Cardiac fibroblast (primary cell): ENCODE measurements at places on chromosomes 4 and X.

GRCh38 chr4:127856196-127856812, 24.4 kb upstream of the PLK4 start:
- DNase-seq = no peak

DNA sequence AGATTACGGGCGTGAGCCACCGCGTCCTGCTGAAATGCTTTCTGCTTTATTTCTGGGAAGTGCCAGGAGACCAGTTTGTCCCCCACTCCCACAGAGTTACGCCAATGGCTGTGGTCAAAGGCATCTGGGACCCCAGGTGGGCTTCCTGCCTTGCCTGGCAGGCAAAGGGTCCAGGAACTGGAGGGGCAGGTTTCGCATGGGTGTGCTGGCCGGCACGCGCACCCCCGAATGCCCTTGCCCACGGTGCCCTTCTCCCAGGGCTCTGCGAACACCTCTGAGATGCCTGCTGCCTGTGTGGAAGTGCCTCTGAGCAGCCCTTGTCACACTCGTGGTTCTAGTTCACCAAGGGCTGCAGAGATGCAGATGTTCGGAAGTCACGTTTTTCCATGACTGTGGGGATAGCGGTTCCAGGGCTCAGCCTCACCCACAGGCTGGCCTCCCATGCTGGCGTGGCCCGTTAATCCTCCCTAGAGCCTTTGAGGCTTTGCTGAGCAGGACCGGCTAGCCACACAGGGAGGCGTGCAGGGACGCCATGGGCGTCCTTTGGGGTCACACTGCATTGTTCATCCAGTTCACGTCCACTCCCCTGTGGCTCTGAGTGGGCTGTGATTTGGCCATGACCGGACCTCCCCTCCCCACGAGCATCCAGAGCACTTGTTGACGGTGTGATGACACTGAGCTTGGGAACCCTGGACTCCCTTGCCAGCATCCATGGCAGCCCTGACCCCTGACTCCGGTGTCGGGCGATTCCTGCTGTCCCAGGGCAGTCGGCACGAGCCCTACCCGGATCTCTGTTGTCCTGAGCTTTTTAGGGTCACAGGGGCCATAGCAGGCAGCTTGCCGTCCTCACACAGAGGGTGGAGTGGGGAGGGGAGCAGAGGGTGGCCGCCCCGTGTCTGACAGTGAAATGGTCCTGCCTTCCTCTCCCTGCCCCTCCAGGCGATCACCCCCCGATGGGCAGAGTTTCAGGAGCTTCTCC, 12.7 kb upstream of the ADD1 start:
- DNase-seq = no peak

DNA sequence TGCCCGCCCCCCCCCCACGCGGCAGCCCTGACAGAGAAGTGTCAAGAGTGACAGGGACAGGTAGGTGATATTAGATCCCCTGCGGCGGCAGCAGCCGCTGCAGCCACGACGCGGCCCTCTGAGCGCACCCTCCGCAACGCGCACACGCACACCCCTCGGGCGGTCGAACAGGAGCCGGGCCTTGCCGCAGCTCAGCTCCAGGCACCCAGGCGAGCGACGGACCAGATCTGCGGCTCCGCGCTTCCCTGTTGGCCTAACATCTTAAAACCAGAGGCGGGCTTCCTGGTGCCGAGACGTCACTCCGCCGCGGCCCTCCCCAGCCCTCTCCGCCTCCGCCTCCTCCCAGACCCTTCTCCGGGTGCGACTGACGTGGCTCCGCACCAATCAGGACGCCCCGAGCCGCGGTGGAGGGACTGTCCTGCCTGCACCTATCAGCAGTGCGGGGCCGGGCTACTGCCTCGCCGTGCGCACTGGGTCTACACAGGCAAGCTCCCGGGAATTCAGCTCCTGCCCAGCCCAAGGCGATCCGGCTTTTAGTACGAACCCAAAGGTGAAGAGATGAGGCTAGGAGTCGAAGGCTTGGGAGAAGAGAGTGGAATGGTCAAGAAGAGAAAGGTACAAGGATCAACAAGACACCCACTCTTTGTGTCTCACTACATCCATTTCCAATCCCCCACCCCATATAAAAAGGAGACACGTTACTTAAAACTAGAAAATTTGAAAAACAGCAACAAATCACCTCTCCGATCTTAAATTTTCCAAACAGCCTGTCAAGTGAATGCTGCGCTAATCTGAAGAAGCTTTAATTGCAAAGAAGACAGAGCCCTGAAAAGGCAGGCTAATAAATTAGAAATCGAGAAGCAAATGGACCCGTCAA, at the start of gene PITX2:
Gene PITX2 (minus strand): TSS at position 237 of the 877 bp plus-strand sequence. CDS start 617 bp downstream, outside the sequence.
- peak; percentile 88 for DNase-seq

- peak; percentile 22 for DNase-seq
Observed at GRCh38 chr4:182644683-182645050, 272.5 kb downstream of the DCTD start.

DNA sequence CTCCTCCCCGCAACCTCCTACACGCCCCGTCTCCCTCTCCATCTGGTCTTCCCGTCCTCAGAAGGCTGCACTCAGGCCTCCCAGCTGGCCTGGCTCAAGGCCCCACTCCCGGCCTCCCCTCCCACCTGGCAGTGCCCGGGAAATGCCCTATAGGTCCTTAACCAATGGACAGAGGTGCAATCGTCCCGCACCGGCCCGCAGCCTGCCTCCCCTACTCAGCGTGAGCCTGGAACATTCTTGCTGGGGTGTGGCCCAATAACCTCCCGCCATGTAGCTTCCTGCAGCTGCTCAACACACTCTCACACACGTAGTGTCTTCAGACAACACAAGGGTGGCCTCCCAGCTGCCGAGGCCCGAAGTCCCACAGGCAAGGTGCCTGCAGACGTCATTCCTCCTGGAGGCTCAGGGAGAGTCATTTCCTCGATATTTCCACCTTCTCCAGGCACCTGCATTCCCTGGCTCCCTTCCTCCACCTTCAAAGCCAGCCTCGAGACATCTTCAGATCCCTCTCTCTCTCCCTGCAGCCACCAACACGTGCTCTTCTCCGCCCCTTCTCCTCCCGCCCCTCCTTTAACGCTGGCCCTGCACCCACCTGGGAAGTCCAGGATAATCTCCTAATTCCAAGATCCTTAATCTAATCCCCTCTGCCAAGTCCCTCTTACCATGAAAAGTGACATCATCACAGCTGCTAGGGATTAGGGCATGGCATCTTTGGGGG, 56.2 kb downstream of the ADRA2C start:
- peak; percentile 5 for DNase-seq

DNA sequence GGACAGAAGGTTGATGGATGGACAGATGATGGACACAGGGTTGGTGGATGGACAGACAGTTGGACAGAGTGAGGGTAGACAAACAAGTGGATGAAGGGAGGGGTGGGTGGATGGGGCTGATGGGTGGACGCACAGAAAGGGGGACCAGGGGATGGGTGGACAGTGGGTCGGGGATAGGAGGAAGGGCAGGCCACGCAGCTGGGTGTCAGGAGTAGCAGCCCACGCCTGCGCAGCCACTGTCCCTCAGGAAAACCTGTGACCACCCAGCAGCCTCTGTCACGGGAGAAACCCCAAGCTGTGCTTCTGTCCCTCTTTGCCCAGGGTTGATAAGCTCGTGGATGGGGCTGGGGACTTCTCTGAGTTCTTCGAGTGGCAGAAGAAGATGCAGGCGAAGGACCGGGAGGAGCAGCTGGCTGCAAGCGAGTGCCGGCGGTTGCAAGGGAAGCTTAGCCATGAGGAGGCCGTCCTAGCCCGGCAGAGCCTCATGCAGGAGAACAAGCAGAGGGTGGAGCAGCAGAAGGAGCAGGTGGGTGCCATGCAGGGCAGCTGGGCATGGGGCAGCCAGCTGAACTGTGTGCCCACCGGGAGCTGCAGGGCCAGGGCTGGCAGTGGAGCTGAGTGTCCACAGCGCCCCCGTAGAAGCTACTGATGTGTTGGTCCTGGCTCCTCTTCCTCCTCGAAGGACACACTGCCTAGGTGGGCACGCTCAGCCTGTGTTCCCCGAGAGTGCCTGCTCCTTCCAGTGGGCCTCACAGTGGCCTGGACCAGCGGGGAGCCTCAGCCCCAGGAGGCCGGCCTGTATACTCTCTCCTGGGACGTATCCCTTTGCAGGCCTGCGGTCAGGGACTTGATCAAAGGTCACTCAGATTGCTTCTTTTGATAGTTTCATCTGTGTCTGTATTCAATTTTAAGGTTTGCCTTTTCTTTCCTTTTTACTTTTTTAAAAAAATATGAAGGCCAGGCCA, 16.8 kb upstream of the RNF4 start:
- no peak for DNase-seq

- DNase-seq = peak; percentile 67
Observed at GRCh38 chrX:11787564-11787963, 29.5 kb downstream of the MSL3 start.

DNA sequence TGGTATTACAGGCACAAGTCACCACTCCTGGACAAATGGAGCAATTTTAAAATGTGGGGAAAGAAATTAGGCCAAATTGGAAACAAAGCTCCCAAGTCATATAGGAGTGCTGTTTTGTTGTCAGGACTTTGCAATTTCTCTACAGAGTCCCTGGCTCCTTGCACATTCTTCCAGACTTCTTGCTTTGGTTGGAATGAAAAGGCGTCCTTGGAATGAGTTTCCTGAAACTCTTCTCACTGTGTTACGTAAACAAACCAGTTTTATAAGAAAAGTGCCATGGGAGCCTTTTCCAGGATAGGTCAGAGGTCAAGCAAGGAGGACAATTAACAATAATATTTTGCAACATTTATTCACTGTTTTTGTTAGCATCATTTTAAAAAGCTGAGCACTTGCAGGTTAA, 32.4 kb upstream of the KIT start:
- DNase-seq = peak; percentile 14

GRCh38 chr4:68883870-68884269, 67.7 kb downstream of the UGT2A3 start:
- no peak for DNase-seq
